ENCODE measurements at places on chromosomes 16 and 17.

DNA sequence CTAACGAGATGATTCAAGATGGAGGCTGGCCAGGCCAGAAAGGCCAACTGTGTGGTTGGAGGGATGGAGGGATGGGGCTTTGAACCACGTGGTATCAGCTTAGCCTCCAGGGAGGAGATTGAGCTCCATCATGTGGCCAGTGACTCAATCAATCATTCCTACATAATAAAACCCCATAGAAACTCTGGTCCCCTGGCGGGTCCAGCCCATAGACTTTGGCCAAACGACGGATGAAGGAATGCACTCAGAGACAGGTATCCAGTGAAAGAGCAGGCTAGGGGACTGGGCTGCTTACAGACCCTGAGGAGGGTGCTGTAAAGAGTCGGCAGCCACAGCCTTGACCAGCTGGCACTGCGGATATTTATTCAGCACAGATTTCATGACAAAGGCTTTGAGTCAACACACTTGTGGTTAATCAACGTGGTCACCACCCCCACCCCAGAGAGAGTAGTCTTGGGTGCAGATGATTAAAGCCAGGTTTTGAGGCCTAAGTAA is 308.7 kb upstream of the TNRC6C start:
- no peak for DNase-seq

GRCh38 chr16:3592559-3592958 is 15.4 kb upstream of the NLRC3 start:
- DNase-seq: no peak

DNA sequence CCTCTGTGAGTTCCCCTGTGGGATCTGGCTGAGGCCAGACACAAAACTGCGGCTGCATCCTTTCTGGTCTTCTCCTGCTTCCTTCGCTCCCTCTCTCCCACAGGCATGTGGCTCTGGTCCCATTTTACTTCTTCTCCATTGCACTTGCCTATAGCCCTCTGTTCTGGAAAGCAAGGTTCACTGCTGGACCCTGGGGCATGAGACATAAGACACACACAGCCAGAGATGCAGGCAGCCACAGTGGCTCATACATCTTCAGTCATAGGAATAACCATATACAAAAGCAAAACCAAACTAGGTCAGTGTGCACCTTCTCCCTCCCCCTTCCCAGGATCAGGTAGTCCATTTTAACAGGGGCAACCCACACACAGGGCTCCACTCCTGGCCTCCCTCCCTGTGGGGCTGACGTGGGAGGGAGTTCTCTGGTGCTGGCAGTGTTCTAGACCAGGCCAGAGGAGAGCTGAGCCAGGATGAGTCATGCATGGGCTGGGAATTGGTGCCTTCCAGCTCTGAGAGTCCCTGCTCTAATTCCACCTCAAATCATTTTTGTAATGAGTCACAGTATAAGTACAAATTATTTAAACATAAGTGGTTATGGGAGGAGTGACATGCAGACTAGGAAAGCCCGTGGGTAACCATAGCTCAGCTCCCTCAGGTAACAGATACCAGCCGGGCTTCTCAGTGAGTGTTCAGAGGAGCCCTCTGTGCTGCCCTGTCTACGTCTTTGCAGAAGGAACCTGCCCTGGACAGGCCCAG is 58.0 kb downstream of the ASIC2 start:
- peak; percentile 90 for DNase-seq

DNA sequence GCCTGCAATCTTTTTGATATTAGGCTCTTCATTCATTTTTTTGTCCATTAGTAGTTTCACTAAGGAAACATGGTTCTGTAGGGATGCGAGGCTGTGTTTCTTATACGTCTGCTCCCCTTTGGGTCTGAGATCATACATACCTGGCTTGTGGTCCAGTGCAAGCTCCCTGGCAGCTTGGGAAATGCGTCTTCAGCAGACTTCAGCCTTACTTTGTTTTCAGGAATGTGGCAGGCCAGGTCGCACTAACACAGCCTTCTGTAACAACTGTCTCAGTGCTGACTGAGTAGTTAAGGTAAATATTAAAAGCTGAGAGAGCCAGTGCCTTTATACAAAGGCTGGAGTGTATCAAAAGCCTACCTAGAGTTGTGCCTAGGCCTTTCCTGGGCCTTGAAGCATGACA is 970.5 kb upstream of the EEF2KMT start:
- no peak for DNase-seq

DNA sequence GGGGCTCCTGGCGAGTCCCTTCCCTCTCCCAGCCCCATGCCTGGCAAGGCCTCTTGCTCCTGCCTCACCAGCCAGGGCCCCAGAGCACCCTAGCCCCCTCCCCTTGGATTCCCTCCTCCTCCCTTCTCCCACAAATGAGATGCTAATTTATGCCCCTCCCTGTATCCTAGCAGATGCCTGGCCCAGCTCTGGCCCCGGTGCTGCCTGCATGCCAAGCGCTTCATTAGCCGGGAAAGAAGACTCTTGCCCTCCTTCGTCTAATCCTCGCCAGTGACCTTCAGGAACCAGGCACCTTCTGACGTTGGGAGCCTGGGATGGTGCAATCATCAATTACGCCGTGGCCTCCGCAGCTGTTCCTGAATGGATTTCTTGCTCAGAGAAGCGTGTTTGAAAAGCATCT is 127.8 kb downstream of the SDK2 start:
- no peak for DNase-seq

DNA sequence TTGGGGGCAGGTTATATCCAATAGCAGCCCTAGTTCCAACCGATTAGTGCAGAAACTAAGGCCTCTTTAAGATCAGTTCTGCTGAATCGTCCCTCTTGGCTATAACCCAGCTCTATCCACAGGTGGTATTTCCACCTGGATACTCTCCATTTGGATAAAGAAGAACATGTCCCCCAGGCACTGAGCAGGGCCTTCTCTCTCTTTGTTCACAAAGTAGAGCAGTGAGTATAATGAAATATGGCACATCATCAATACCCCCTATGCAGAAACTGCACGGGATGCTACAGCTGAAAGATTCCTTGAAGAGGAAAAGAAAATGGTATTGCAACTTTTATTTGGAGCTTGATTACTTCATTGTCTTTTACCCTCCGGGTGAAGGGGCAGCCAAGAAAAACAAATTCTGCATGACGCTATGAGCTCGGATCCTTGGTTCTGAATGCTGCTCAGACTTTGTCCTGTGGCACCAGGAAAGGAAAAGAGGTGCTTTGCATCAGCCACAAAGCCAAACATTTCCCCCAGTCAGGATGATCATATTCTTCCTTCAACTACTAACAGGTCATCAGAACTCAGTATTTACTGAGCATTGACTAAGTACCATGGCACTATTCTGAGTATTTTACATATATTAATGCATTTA is 399.7 kb downstream of the NPIPA8 start:
- DNase-seq: no peak

DNA sequence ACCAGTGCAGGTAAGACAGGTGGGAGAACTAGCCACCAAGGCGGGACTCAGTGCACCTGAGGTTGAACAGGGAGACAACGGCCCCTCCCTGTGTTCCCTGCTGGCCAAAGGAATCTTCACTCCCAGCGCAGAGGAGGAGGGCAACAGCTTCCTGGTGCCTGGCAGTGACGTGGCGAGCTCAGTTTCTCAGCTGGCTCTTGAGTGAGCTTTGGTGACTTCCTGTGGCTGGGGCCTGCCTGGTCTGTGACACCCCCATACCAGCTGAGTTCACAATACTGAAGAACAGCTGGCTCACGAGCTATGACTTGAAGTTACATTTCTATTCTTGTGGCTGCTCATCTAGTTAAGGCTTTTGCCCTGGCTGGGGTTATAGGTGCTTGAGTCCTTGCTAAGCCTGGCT is 26.1 kb downstream of the WNT9B start:
- no peak for DNase-seq

DNA sequence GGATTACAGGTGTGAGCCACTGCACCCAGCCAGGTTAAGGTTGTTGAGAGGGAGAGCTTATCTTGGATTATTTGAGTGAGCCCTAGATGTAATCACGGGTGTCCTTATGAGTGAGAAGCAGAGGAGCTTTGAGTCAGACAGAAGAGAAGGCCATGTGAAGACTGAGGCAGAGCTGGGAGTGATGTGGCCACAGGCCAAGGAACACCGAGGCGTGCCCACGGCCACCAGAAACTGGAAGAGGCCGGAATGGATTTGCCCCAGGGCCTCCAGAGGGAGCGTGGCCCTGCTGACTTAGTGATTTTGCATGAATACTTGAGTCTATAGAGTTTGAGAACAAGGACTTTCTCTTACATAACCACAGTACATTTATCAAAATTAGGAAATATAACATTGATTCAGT is 137.7 kb downstream of the RPTOR start:
- no peak for DNase-seq
